ENCODE measurements at places on chromosomes 3 and 15. TPM values are rescaled to one million over a fixed set of nuclear protein-coding genes. Genes with fewer than 3 reads are reported as not detected.

- no peak overlapping the region for H3K4me3 ChIP-seq
- H3K4me1 ChIP-seq = peaks cover 26% of the 10 kb centered on the region
- DNase-seq = no peak
- no peaks in the 10 kb centered on the region for H3K27me3 ChIP-seq
These were observed 39.6 kb downstream of the HGD start for GRCh38 chr3:120642368-120642948.

DNA sequence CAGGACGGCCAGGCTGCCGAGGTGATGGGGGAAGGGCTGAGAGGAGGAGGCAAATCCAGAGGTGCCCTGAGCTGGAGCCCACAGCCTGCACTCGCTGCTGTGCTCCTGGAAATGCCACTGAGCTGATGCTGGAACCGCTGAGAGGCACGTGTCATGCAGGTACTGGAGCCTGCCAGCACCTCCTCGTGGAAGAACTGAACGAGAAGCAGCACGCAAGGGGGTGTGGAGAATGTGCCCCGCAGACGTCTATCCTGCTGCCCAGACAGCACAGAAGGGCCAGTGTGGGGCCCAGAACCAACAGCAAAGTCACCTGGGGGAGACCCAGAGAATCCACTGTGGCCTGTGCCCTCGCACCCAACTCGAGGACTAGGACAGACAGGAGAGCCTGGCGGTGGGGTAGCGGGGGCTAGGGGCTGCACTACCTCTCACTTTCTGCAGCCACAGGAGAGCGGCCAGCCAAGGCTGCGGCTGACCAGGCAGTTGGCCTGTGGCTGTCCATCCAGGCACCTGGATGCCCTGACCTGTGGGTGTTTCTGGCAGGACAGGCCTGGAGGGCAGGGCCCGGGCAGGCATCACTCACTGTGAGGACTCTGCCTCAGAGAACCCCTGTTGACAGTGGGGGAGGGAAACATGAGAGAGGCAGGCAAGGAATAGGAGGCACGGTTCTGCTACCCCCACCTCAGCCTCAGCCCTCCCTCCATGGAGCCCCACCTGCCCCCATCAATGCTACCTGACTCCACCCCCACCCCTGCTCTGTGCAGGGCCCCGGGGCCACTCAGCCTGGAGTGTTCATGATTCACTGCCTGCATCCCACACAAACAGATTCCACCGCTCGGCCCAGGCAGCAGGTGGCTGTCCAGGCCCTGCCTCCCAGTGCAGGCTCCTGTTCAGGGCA, 213.1 kb downstream of the TBC1D2B start:
- H3K27me3 ChIP-seq = peaks cover 3% of the 10 kb centered on the region
- H3K27ac ChIP-seq = no peak overlapping the region
- DNase-seq = no peak
- H3K4me1 ChIP-seq = peaks cover 10% of the 10 kb centered on the region

DNA sequence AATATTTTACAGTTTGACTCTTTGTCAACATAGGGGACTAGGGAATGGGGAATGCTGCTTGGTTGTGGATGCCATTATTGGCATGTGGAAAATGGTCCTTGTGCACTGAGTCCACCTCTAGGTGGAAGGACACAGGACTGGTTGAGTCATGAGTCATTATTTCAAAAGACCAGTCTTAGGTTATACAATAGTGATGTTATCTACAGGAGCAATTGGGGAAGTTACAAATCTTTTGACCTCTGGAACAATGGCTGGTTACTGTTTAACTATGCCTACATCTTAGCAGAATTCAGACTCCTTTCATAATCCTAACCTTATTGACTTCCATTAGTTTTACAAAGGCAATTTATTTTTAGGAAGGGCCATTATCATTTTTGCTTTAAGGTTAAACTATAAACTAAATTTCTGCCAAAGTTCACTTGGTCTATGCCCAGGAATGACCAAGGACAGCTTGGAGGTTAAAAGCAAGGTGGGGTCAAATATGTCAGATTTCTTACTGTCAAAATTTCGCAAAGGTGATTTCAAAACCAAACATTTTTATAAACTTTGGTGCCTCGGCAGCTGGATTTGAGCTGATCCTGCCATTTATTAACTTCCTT, 11.8 kb upstream of the CCR8 start:
- no peaks in the 10 kb centered on the region for H3K36me3 ChIP-seq

DNA sequence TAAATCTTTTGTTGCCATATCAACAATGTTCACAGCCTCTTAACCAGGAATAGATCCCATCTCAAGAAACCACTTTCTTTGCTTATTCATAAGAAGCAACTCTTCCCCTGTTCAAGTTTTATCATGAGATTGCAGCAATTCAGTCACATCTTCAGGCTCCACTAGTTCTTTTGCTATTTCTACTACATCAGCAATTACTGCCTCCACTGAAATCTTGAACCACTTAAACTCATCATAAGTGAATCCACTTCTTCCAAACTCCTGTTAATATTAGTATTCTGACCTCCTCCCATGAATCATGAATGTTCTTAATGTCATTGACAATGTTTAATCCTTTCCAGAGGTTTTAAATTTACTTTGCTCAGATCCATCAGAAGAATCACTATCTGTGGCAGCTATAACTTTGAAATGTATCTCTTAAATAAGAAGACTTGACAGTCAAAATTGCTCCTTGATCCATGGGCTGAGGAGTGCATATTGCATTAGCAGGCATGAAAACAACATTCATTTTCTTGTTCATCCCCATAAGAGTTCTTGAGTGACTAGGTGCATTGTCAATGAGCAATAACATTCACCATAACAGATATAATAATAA, 205.9 kb downstream of the DTWD1 start:
- DNase-seq = no peak
- no peak overlapping the region for H3K27ac ChIP-seq
- peaks cover 11% of the 10 kb centered on the region for H3K4me1 ChIP-seq
- no peak overlapping the region for H3K4me3 ChIP-seq
- no peaks in the 10 kb centered on the region for H3K27me3 ChIP-seq

DNA sequence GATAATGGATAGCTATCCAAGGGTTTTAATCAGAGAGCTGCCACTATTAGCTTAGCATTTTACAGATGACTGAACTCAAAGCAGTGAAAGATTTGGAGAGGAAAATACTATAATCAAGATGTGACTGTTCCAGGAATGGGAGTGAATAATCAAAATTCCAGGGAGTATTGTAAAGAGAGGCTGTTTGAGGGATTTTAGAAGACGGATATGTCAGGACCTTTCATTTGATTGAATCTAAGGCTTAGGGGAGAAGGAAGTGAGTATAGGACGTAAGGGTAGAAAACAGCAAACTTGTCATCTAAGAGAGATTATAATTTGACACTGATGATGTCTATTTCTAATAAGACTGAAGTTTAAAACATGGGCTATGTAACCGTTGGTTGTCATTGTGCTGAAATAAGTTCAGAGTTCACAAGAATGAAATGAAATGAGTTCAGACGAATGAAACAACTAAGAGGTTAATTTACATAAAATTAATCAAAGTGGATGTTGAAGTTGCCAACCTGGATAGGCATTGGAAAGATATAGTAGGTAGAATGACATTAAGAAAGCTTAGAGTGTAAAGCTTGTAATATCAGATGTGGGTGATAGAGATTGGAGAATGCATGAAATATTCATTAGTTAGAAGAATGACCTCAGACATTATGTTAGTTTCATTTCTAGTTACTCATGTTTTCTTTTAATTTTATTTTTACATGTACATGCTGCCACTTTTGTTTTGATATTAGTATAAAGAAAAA, 842.8 kb downstream of the SI start:
- DNase-seq = no peak
- H3K4me3 ChIP-seq = no peak overlapping the region
- no peaks in the 10 kb centered on the region for H3K27me3 ChIP-seq

- H3K27ac ChIP-seq = no peak overlapping the region
- H3K27me3 ChIP-seq = peaks cover 13% of the 10 kb centered on the region
- H3K36me3 ChIP-seq = no peaks in the 10 kb centered on the region
- no peak overlapping the region for H3K4me3 ChIP-seq
- H3K4me1 ChIP-seq = no peaks in the 10 kb centered on the region
- DNase-seq = no peak
These were observed 27.0 kb downstream of the ADIPOQ start for GRCh38 chr3:186869253-186870100.

DNA sequence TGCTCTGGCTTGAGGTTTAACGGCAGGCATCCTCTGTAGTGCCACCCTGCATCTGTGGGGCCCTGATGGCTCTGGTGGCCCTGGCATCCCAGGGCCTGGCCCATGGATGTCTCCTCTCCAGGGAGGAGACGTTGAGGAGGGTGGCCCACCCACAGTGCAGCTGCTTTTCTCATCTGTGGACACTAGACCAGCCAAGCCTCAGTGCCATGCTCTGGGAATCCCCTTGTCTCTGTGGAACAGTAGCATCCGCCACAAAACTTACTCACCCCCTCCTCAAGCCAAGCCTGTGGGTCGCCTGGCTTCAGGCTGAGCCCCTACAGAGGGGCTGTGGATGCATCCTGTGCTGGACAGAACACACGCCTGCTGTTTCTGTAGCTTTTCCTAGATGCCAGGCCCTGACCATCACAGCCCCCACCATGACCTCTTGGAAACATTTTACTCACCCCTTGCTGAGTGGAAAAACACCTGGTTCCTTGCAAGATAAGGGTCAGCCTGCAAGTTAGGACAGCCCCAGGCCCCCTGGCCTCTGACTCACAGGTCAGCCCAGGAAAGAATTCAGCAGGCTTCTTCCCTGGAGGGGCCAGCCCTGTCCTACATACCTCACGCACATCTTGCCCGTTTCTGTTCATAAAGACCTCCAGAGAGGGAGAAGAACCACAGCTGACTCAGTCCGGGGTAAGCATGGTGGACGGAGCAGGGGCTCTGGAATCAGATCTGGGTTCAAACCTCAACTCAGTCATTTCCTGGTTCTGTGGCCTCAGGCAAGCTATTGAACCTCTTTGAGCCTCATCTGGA, 19.0 kb downstream of the PAK6 start:
- no peak overlapping the region for H3K27ac ChIP-seq
- peaks cover 26% of the 10 kb centered on the region for H3K4me1 ChIP-seq
- no peak overlapping the region for H3K4me3 ChIP-seq

GRCh38 chr3:64888840-64889392, 201.1 kb upstream of the ADAMTS9 start:
- H3K36me3 ChIP-seq = no peaks in the 10 kb centered on the region
- H3K27me3 ChIP-seq = peaks cover 8% of the 10 kb centered on the region
- no peak overlapping the region for H3K27ac ChIP-seq
- H3K4me3 ChIP-seq = no peak overlapping the region
- H3K4me1 ChIP-seq = no peaks in the 10 kb centered on the region

DNA sequence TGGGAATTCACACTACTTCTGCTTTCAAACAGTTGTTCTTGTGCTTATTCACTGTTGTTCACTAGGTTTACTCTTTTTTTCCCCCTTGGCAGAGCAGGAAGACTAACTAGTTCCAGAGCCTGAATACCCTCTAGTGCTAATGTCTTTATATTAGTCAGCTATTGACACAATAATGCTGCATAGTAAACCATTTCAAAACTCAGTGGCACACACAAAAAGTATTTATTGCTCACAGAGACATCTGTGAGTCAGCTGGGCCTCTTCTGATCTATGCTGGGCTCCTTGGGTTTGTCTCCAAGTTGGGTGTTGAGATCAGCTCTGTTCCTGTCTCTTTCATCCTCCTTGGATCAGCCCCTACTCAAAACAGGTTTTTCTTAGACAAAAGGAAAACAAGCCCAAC, 51.1 kb downstream of the RSRC1 start:
- no peak overlapping the region for H3K27ac ChIP-seq
- H3K36me3 ChIP-seq = peaks cover 5% of the 10 kb centered on the region
- H3K4me1 ChIP-seq = peaks cover 7% of the 10 kb centered on the region
- no peaks in the 10 kb centered on the region for H3K27me3 ChIP-seq

GRCh38 chr3:99479768-99480167, 158.6 kb upstream of the COL8A1 start:
- H3K4me3 ChIP-seq = no peak overlapping the region
- peaks cover 49% of the 10 kb centered on the region for H3K4me1 ChIP-seq
- H3K27ac ChIP-seq = peak overlapping the region; percentile 83
- peaks cover 18% of the 10 kb centered on the region for H3K36me3 ChIP-seq
- H3K27me3 ChIP-seq = no peaks in the 10 kb centered on the region

- no peak for DNase-seq
- H3K27ac ChIP-seq = no peak overlapping the region
- H3K36me3 ChIP-seq = peaks cover 28% of the 10 kb centered on the region
- peaks cover 13% of the 10 kb centered on the region for H3K4me1 ChIP-seq
- no peaks in the 10 kb centered on the region for H3K27me3 ChIP-seq
- no peak overlapping the region for H3K4me3 ChIP-seq
These were observed 24.6 kb downstream of the TMCC1 start for GRCh38 chr3:129868912-129869311.

DNA sequence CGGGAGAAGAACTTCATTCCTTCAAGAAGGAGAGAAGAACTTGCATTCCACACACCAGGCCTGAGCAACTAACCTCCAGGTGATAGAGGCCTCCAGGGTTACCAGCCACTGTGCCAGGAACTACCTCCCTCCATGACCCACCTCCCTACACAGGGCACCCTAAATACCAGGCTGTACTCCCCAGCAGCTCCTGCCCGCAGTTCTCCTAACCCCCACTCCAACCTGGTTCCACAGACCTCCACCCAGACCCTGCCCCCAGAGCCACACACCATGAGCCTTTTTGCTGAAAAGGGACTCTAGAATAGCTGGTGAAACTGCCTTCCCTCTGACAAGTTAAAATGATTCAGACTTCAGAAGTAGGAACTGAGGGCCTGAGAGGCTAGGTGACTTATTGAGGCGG, 8.2 kb downstream of the IGDCC3 start:
- H3K36me3 ChIP-seq = no peaks in the 10 kb centered on the region
- peaks cover 8% of the 10 kb centered on the region for H3K4me1 ChIP-seq
- H3K4me3 ChIP-seq = no peak overlapping the region
- H3K27ac ChIP-seq = no peak overlapping the region
- DNase-seq = no peak

Gene FGF12
- total RNA-seq = not detected

Gene CMTM7
- total RNA-seq = 14.7 TPM

All from osteocyte (in vitro differentiated cells).